HCT116 (cell line): ENCODE measurements at places on chromosomes 6 and 20. TPM values are rescaled to one million over a fixed set of nuclear protein-coding genes. Genes with fewer than 3 reads are reported as not detected.

The SALL4 gene
- total RNA-seq: 1.9 TPM

The SEL1L2 gene
- total RNA-seq: not detected

The ZBTB46 gene
- total RNA-seq: 10.7 TPM

The UTRN gene
- total RNA-seq: 28.4 TPM

The LHFPL5 gene
- total RNA-seq: 0.71 TPM

The FLRT3 gene
- total RNA-seq: 1.5 TPM

The DHX16 gene
- 46.0 TPM for total RNA-seq

The RAET1G gene
- 0.37 TPM for total RNA-seq

The PTCHD4 gene
- total RNA-seq: 1.1 TPM

The WFDC12 gene
- not detected for total RNA-seq

The MPIG6B gene
- total RNA-seq: 0.42 TPM

The PRDM1 gene
- total RNA-seq: 3.4 TPM

The NOX3 gene
- not detected for total RNA-seq

The RSPO3 gene
- not detected for total RNA-seq

The HEY2 gene
- total RNA-seq: not detected
